ENCODE measurements at places on chromosomes 7 and 10. TPM values are rescaled to one million over a fixed set of nuclear protein-coding genes. Genes with fewer than 3 reads are reported as not detected.

DNA sequence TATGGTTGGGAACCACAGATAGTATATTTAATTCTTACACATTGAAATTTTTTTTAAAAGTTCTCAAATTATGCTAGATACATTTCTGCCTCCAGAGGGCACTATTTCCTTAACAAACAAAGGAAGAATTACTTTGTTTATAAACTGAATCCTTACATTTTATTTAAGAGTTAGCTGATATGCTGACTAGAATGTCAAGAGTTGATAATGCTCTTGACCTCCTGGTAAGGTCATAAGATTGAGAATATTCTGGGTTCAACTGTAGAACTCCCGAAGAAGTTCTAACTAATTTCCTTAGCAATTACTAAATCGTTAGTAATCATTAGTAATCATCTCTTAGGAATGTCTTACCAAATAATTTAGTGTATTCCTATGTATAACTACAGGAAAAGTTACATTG lies 95.3 kb upstream of the CYP26C1 start:
- DNase-seq, result no peak
- no peaks in the 10 kb centered on the region for H3K36me3 ChIP-seq
- H3K4me3 ChIP-seq, result no peak overlapping the region
- no peak overlapping the region for H3K27ac ChIP-seq

DNA sequence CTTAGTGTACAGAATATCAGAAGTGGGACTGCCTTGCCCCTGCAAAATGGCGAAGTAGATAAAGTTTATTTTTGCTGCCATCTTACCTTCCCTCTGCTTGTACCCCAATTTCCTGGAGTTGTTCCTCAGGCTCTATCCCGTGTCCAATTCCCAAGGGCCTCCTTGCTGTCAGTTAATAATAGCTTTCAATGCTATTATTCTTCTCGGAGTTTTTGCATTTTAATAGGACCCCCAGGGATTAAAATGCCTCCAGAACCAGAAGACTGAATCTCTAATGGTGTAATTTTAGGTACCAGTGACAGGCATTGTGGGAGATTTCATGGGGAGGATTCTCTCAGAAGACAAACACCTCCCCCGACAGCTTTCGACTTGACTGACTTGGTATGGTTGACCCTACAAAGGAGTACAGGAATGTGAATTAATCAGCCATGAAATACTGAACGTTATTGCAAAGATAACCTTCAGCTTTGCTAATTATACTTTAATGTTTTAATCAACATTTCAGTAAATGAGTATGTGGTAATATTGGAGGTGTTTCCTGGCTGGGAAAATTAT lies 75.2 kb downstream of the ZNF22 start:
- no peak overlapping the region for H3K4me3 ChIP-seq
- H3K27me3 ChIP-seq, result peaks cover 8% of the 10 kb centered on the region
- DNase-seq, result no peak
- H3K27ac ChIP-seq, result no peak overlapping the region
- H3K4me1 ChIP-seq, result no peaks in the 10 kb centered on the region

Gene SPDYE8
- total RNA-seq, result not detected

GRCh38 chr7:99473315-99473596 lies 566 bp downstream of the ZNF789 start:
- H3K36me3 ChIP-seq, result peaks cover 24% of the 10 kb centered on the region
- H3K4me3 ChIP-seq, result peak overlapping the region; percentile 93
- H3K27ac ChIP-seq, result peak overlapping the region; percentile 88

- no peak for DNase-seq
- peaks cover 8% of the 10 kb centered on the region for H3K27me3 ChIP-seq
- H3K4me3 ChIP-seq, result no peak overlapping the region
- H3K27ac ChIP-seq, result no peak overlapping the region
- no peaks in the 10 kb centered on the region for H3K36me3 ChIP-seq
Measured at GRCh38 chr7:150860291-150860977, 8.1 kb downstream of the AOC1 start.

Gene CLEC2L
- total RNA-seq, result not detected

Gene HHEX
- total RNA-seq, result 0.13 TPM

Gene ZNF467
- total RNA-seq, result 0.25 TPM

Gene MMD2
- not detected for total RNA-seq

Gene ACSM6
- not detected for total RNA-seq

Gene YWHAG
- 83.1 TPM for total RNA-seq

- peaks cover 44% of the 10 kb centered on the region for H3K4me1 ChIP-seq
- no peak for DNase-seq
- H3K4me3 ChIP-seq, result peak overlapping the region; percentile 90
Measured at GRCh38 chr7:73556208-73557107, 1.0 kb downstream of the BCL7B start.

DNA sequence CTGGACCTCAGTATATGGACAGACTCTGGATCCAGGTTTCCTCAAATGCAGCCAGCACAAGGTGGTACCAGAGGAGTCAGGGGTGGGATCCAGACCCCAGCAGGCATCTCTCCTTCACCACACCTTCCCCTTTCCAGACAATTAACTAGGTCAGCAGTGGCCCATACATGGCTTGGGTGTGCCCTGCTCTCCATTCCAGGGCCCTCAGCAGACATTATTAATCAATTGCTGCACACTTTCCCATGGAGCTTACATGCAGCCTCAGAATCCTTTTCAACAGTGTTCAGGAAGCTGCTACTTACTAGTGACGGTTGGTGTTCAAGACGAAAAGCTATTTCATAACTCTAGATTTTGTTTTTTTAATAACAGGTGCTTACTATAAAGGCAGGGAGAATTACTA lies 6.0 kb downstream of the COL13A1 start:
- peaks cover 19% of the 10 kb centered on the region for H3K27me3 ChIP-seq
- DNase-seq, result no peak
- H3K4me1 ChIP-seq, result no peaks in the 10 kb centered on the region
- no peak overlapping the region for H3K27ac ChIP-seq

GRCh38 chr7:139034855-139035585 lies 822 bp downstream of the ZC3HAV1L start:
- DNase-seq, result peak; percentile 38
- peak overlapping the region; percentile 83 for H3K4me3 ChIP-seq
- H3K27ac ChIP-seq, result peak overlapping the region; percentile 75
- peaks cover 13% of the 10 kb centered on the region for H3K27me3 ChIP-seq
- peaks cover 28% of the 10 kb centered on the region for H3K36me3 ChIP-seq

DNA sequence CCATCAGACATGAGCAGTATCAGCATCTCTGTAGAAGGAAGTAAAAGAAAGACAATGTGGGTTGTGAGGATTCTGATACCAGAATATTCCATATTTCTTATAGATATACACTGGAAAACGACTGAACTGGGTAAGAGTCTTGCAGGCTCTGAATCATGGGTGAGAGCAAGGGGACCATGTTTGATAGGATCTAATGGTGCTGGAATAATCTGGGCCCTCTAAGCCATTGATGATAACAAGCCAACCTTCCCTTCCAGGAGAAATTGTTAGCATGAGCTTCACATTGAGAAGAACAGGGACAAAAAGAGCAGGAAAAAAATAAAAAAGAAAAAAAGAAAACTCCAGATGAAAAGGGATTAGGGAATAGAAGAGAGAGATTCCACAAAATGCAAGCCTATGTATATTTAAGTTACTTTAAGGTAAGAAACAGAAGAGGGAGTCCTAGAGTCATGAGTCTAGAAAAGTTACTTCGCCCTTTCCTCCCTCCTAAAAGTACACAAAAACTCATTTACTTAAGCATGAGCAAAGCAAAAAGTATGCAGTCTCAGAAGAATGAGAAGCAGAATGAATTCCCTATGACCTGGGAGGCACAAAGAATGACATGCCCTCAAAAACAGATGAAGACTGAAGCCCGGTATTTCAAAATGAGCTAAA lies 181.9 kb downstream of the TMEM26 start:
- H3K4me1 ChIP-seq, result no peaks in the 10 kb centered on the region
- no peaks in the 10 kb centered on the region for H3K36me3 ChIP-seq

- peaks cover 44% of the 10 kb centered on the region for H3K27me3 ChIP-seq
- peaks cover 3% of the 10 kb centered on the region for H3K4me1 ChIP-seq
- no peak for DNase-seq
- no peak overlapping the region for H3K4me3 ChIP-seq
Measured at GRCh38 chr7:22654831-22655230, 72.2 kb upstream of the IL6 start.

DNA sequence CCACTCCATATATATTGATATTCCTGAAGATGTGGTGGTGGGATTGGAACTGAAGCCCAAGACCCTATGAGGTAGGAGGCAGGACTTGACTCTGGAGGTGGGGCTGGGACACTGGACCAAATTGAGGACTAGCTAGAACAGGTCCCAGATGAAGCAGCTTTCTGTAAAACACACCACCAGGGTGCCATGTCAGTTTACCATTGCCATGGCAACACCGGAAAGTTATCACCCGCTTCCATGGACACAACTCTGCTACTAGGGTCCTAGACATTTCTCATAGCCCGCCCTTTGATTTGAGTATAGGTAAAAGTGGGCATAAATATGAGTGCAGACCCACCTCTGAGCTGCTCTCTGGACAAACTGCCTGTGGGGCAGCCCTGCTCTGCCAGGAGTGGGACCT lies 490.5 kb upstream of the PFKP start:
- DNase-seq, result no peak
- H3K36me3 ChIP-seq, result no peaks in the 10 kb centered on the region
- H3K4me1 ChIP-seq, result no peaks in the 10 kb centered on the region

DNA sequence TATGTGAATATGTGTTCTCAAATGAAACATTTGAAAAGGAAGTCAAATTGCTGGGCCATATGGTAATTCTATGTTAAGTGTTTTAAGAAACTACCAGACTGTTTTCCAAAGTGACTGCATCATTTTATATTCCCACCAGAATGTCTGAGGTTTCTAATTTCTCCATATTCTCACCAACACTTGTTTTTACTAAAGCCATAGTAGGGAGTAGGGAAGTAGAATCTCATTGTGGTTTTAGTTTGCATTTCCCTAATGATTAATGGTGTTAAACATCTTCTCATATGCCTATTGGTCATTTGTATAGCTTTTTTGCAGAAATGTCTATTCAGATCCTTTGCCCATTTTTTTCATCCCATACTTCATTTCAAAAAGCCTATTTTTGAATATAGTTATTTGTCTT lies 9.1 kb upstream of the SEMA4G start:
- peaks cover 7% of the 10 kb centered on the region for H3K4me1 ChIP-seq
- no peaks in the 10 kb centered on the region for H3K27me3 ChIP-seq
- peaks cover 46% of the 10 kb centered on the region for H3K36me3 ChIP-seq
- H3K27ac ChIP-seq, result no peak overlapping the region

Gene INHBA
- total RNA-seq, result not detected

Gene POLR2J2
- total RNA-seq, result 8.8 TPM

Gene TEX47
- total RNA-seq, result not detected

DNA sequence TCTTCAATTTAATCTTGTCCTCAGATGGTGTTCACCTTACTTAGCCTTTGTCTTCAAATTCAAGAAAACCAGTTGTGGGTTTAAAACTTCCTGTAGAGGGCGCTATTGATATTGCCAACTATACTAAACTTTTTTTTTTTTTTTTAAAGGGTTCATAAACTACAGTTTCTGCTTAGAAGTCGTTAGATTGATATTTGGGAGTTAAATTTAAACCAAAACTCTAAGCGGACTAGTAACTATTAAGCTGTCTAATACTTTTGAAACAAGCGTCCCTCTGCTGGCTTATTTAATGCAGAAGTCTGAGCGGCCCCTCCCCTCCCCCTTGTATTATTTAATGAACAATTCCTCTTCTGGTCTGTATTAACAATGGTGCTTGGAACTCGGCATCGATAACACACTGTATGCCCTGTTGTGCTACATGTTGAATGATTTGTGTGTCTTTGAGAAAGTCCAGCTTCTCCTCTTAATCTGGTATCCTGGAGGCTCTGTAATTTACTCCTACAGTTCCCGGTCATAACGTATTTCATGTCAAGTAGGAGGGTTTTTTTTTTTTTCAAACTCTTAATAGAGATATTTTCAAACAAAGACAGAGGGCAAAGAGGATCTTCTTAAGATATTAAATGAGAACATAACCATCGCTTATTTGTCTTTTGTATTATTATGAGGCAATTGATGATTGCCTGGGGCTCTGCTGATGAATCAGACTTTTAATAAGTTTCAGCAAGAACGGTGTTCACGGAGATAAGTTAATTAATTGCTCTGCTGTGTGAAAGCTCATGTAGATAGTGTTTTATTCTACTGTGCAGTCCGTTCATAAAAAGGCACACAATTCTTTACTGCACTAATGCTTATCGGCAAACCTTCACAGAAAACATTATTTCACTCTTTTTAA lies 22.6 kb upstream of the CREB5 start:
- no peaks in the 10 kb centered on the region for H3K36me3 ChIP-seq
- H3K4me1 ChIP-seq, result no peaks in the 10 kb centered on the region
- no peak overlapping the region for H3K4me3 ChIP-seq
- no peak for DNase-seq

- no peaks in the 10 kb centered on the region for H3K36me3 ChIP-seq
- no peaks in the 10 kb centered on the region for H3K27me3 ChIP-seq
- no peak overlapping the region for H3K4me3 ChIP-seq
Measured at GRCh38 chr10:92914478-92915325, 66.4 kb downstream of the EXOC6 start.

DNA sequence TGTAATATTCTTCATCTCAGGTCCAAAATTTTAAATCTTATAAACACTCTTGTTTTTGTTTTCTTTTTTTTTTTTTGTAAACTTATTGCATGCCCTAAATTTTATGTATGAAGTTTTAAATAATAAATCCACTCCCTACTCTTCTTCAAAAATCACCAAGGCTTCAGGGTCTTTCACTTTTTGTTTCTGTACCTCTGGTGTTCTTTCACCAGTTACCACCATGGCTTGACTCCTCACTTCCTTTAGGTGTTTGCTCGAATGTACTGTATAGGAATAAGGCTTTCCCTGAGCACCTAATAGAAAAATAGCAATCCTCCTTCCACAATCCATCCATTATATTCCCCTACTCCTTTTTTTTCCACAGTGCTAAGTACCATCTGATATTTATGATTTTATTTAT lies 962.8 kb upstream of the POT1 start:
- DNase-seq, result no peak
- no peaks in the 10 kb centered on the region for H3K27me3 ChIP-seq
- no peaks in the 10 kb centered on the region for H3K36me3 ChIP-seq

DNA sequence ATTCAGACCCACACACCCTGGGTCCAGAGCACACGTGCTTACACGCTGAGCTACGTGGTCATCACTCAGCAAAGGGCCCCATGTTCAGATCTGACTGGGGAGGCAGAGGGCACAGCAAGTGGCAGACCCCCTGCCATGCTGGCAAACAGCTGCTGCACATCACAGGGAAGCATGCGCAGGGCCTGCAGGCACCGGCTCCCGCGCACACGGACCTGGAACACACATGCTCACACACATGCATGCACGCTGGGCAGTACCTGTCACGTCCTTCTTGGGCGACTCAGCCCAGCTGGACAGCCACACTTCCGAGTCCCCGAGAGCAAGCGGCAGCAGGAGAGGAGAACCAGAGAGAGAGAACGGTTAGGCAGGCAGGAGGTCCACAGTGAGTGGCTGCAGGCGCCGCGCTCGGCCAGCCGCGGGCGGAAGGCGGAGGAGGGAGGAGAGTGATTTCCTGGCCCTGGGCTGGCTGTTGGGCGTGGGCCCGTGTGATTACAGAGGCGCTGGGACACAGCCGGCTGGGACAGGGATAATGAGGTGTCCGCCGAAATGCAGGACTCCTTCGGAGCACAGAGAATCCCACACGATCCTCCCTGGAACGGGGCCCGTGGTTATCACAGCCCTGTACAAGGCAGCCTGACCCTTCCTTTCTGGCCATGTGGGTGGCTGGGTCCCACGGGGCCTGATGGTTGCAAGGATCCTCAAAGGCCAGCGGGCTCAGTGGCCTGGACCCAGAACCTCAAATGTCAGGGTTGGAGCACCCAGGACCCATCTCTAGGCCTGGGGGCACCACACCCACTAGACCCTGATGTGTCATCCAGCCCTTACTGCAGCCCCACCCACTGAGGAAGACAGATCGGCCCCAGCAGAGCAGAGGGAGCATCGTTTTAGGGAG lies 175.1 kb downstream of the NEURL1 start:
- no peak overlapping the region for H3K27ac ChIP-seq
- H3K36me3 ChIP-seq, result no peaks in the 10 kb centered on the region
- H3K27me3 ChIP-seq, result no peaks in the 10 kb centered on the region
- no peak for DNase-seq
- H3K4me1 ChIP-seq, result peaks cover 11% of the 10 kb centered on the region
- peak overlapping the region; percentile 46 for H3K4me3 ChIP-seq
